Osteoblast (primary cell): ENCODE measurements at places on chromosomes 4 and X. TPM values are rescaled to one million over a fixed set of nuclear protein-coding genes. Genes with fewer than 3 reads are reported as not detected.

DNA sequence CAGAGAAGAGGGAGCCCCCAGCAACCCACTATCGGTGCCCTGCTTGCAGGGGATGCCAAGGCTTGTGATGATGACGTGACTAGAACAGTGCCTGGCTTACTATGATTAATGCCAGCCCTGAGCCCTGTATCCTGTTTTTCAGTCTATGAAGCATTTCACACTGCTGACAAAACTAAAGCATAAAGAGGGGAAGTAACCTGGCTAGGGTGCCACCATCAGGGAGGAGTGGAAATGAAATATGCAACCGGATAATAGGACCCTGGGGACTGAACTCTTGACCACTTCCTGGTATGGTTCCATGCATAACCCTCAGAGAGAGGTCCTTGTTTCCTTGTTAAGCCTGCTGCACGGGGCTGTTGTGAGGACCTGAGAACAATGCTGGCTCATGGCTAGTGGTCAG is 50.3 kb downstream of the MED28 start:
- DNase-seq, result no peak

- peak; percentile 93 for DNase-seq
Measured at GRCh38 chr4:156970501-156971164, 966 bp downstream of the PDGFC start.

DNA sequence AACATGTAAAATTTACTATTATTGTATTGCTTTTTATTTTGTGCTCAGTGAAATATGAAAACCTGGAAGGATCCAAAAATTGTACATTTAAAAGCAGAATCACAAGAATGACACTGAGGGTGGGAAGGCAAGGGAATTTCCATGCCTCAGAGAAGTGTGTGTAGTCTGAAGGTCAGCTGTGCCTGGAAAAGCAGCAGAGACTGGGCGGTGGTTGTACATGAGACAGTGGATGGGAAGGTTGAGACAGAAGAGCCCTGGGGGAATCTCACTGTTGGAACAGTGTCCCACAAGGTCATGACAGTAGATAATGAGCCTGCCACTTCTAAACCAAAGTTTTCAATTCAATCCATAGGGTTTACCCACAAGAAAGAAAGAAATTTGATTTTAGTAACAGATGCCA is 17.1 kb upstream of the ANTXR2 start:
- DNase-seq, result no peak

GRCh38 chr4:47383829-47384427 is 79.6 kb downstream of the COMMD8 start:
- peak; percentile 32 for DNase-seq

DNA sequence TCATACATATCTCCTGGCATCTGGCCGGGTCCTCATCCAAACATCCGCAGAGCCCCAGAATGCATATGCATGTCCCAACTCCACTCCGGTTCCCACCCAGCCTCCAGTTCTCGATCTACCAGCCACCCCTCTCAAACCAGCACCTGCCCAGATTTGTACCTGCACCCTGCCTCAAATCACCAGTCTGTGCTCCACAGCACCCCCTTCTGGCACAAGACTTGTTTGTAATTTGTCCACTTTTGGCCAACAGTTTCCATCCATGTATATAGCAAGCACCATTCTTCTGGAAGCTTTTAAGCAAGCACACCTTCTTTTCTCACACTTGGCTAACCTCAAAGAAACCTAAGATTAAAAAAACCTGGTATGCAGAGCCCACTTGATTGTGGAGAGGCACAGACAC is 644.1 kb downstream of the MID1IP1 start:
- no peak for DNase-seq

DNA sequence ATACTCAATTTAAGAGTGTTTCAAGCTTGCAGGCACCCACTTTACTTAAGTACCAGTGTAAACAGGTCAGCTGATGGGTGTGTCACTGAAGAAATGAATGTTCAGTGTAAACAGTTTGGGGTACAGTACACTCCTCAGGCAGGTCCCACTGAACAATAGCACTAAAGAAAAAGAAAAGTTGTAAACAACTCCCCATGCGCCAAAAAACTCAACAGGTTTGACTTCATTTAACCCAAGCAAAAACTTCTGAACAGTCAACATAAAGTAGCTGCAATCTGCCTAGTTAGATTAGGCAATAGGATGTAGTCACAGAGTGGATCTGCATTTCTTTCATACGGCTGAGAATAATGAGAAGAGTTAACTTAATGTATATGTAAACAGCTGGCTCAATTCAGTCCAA is 93.2 kb downstream of the FAM13A start:
- DNase-seq, result no peak

- DNase-seq, result no peak
Measured at GRCh38 chrX:86039625-86040568, 7.5 kb downstream of the CHM start.

DNA sequence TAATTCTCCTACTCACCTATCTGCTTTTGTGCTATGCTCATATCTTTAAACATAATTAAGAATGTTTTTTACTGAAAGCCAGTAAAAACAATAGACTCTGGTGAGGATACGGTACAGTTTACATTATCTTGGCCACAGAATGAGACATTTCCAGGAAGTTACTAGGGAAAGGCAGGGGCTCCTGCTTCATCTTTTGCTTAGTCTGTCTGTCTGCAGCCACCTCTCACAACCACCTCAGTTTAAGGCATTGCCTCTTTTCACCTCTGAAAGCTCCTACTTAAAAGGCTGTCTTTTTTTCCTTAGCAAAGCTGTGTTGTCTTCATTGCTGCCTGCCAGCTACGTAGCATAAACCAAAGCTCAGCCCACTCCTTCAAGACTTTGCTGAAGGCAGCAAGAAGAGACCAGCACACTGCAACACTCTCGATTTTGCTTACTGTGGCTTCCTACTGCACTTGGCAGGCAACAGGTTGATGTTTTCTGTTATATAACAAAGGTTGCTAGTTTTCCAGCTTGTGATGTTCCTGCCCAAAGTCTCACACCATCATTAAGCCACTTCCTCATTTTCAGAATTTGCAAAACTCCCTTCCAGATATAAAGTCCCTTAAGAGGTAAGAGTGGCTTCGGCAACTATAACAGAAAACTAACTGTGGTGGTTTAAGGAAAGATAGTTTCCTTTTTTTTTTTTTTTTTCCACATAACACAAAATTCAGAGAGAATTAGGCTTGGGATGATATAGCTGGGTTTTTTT is 432.9 kb downstream of the GRXCR1 start:
- no peak for DNase-seq

DNA sequence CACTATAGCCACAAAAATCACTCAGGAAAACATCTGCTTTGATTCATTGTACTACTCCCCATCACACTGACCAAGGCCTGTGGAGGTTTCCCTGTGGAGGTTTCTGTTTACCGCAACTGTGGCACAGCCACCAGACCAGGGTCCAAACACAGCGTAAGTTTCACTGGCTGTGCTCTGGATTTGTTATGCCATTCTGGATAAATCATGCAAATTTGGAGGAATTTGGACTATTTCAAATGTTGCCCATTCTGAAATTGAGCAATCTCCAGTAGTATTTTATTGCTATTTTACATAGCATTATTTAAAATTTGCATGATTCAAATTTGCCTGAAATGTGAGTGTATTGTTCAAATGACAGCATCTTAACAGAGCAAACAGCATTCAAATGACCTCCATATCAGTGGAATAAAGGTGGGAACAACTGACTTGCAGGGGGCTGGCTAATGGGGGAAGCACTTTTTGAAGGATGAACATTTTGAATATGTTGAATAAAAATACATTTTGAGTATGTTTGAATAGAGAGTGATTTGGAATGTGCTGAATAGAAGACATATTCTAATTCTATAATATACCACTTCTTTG is 66.1 kb upstream of the ACSL1 start:
- no peak for DNase-seq

DNA sequence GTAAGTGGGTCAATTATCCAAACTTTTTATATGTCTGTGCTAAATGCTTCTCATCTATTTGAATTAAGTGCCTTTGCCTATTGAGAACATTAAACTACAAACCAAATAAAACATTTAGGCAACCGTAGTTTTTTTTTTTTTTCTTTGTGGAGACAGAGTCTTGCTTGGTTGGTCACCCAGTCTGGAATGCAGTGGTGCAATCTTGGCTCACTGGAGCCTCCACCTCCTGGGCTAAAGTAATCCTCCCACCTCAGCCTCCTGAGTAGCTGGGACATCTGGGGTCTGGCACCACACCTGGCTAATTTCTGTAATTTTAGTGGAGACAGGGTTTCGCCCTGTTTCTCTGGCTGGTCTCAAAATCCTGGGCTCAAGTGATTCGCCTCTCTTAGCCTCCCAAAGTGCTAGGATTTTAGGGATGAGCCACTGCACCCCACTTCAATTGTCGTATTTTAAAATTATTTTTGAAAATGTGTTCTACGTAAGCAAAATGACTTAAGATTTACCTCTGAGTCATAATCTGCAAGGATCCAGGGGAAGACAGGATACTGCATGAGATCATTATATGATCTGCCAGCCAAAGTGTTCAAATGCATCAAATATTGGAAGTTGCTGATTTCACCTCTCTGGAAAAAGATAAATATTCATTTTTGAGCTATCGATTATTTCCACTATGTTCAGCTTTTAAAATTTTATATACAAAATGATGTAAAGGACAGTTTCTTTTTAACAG is 125.6 kb downstream of the CDS1 start:
- no peak for DNase-seq

DNA sequence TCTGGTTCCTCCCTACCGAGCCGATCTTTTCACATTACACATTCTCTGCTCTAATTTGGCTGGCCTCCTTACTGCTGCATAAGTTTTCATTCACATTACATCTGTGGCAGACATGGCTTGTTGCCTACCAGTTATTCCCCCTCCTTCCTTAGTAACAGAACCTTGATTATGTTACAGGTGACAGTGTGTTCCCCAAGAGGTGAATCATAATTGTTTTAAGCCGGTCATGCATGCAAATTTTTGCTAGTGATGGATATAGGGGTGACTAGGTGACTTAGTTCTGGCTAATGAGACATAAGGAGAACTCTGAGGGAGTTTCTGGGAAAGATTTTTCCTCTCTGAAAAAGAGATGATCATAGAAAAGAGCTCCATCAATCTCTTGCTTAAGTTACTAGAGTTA is 8.4 kb upstream of the LAMP2 start:
- no peak for DNase-seq

GRCh38 chr4:107825072-107825824 is 516 bp downstream of the SGMS2 start:
- peak; percentile 90 for DNase-seq

GRCh38 chrX:28312965-28313364 is 274.3 kb upstream of the IL1RAPL1 start:
- no peak for DNase-seq

GRCh38 chr4:8392591-8393190 is 47.8 kb downstream of the ACOX3 start:
- DNase-seq, result peak; percentile 31

DNA sequence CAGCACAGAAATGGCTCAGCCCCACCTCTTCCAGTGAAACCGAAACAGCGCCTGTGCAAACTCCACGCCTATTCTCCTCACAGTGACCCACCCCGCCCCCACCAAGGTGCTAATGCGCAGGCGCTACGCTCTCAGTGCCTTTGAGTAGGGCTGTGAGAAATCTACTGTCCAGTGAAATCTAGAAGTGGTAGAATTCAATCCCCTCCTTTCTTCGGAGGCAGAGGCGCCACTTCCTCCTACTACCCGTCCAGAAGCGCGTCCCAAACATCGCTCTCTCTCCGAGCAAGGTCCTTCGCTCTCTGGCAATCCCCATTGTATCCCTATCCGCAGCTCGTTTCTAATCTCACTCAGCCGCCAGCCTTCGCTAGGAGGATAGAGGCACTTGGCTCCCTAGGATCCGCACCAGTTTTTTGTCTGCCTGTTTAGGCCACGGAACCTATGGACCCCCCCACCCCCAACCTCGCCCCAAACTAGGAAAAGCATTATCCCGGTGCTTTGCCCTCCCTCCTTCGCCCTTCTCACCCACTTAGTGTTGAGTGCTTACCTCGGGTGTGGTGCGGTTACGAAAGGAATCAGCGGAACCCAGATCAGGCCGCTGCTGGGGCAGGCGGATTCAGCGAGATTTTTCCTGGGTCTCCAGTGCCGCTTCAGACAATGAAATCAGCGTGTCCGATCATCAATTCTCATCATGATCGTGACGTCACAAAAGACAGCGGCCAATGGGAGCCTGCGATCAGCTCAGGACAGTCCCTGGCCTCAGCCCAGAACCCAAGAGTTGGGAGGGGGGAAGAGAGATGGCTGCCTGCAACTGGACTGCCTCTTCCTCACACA is at the start of gene HDX:
TSS of gene HDX (minus strand) at position 656 of the 831 bp plus-strand sequence. CDS start 27,056 bp downstream, outside the sequence.
- peak; percentile 66 for DNase-seq

DNA sequence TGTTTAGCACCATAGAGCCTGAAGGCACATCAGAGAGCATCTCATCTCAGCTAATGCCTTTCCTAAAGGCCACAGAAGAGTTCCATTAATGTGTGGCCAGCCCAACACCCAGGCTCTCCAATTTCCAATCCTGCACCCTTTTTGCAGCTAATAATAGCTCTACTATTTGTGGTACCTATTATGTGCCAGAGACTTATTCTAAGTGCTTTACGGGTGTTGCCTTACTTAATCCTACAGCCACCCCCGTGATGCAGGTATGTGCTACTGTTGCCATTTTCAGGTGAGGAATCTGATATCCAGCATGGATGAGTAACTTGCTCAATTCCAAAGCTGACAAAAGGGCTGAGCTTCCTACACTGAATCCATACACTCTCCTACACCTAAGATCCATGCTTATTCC is 217.6 kb upstream of the GALNT7 start:
- DNase-seq, result no peak

GRCh38 chr4:79250887-79251286 is 75.0 kb downstream of the NAA11 start:
- no peak for DNase-seq

GRCh38 chr4:77040854-77041725 is 34.7 kb downstream of the CCNI start:
- no peak for DNase-seq

- peak; percentile 90 for DNase-seq
Measured at GRCh38 chr4:738781-739280, 33.2 kb downstream of the PCGF3 start.

DNA sequence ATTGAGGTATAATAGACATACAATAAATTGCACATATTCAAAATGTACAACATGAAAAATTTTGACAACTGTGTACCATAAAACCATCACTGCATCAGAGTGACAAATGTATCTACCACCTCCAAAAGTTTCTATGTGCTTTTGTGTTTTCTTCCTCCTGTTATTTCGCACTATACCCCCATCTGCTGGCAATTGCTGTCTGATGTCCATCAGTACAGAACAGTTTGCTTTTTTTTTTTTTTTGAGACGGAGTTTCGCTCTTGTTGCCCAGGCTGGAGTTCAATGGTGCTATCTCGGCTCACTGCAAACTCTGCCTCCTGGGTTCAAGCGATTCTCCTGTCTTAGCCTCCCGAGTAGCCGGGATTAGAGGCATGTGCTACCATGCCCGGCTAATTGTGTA is 154.3 kb upstream of the GIMD1 start:
- peak; percentile 85 for DNase-seq

RTL9 gene
- total RNA-seq, result 0.59 and 0.72 TPM in 2 replicates

GYPA gene
- not detected in 2 replicates for total RNA-seq

NDST3 gene
- not detected in 2 replicates for total RNA-seq

OPHN1 gene
- 6.9 and 7.4 TPM in 2 replicates for total RNA-seq

RAB9B gene
- 1.1 and 1.8 TPM in 2 replicates for total RNA-seq

ZCCHC12 gene
- total RNA-seq, result not detected in 2 replicates

MAGEC2 gene
- not detected in 2 replicates for total RNA-seq

RGN gene
- total RNA-seq, result 2.5 and 4.4 TPM in 2 replicates

EGFL6 gene
- total RNA-seq, result under 0.01 and 0.29 TPM in 2 replicates

FRYL gene
- 39.2 and 42.0 TPM in 2 replicates for total RNA-seq

WNK3 gene
- total RNA-seq, result 0.88 and 1.1 TPM in 2 replicates

CLCN4 gene
- 14.1 and 16.2 TPM in 2 replicates for total RNA-seq
